Esophagus squamous epithelium (tissue), 5 donors: ENCODE measurements at places on chromosomes 6 and 20.

- no peaks in the 10 kb centered on the region for H3K27me3 ChIP-seq
- peaks cover 22% of the 10 kb centered on the region for H3K4me1 ChIP-seq
- no peak overlapping the region for H3K4me3 ChIP-seq
- DNase-seq: no peak
Measured at GRCh38 chr6:70586114-70586513, 19.4 kb downstream of the SDHAF4 start.

- H3K36me3 ChIP-seq: no peaks in the 10 kb centered on the region
Measured at GRCh38 chr20:38862226-38862625, 56.7 kb downstream of the PPP1R16B start.

GRCh38 chr6:3252861-3253596 is 5.7 kb upstream of the PSMG4 start:
- no peak overlapping the region for H3K27ac ChIP-seq
- H3K27me3 ChIP-seq: no peaks in the 10 kb centered on the region
- no peaks in the 10 kb centered on the region for H3K4me1 ChIP-seq
- no peak for DNase-seq

DNA sequence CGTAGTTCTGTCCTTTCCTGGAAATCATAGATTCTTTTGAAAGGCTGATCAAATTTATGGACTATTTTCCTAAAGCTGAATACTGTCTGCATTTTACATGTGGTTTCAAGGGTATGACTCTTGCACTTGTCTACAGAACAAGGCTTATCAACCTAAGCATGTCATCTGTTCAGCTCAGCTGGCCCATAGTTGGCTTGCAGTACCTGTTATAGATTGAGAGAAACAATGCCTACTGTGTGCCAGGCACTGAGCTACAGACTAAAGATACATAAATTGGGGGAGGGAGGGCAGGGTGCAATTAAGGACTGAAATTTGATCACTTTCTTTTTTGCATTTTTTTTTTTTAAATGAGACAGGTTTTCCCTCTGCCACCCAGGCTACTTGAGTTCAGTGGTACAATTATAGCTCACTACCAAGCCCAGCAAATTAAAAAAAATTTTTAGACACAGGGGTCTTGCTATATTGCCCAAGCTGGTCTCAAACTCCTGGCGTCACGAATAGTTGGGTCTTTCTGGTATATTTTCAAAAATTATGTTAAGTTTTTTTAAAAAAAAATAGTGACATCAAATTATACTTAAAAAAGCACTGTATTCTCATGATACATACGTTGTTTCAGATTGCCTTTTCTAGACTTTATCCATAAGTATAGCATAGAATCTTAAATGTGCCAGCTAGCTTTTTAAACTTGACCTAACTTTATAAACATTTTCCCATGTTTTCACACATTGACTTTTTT is 52.2 kb downstream of the RREB1 start:
- H3K4me1 ChIP-seq: peaks cover 100% of the 10 kb centered on the region
- DNase-seq: no peak
- H3K27ac ChIP-seq: peak overlapping the region; percentile 86
- H3K4me3 ChIP-seq: no peak overlapping the region
- no peaks in the 10 kb centered on the region for H3K36me3 ChIP-seq

GRCh38 chr20:63176427-63177133 is 39.4 kb downstream of the YTHDF1 start:
- H3K4me1 ChIP-seq: peaks cover 52% of the 10 kb centered on the region
- DNase-seq: no peak
- no peaks in the 10 kb centered on the region for H3K36me3 ChIP-seq
- no peak overlapping the region for H3K4me3 ChIP-seq
- peaks cover 55% of the 10 kb centered on the region for H3K27me3 ChIP-seq

DNA sequence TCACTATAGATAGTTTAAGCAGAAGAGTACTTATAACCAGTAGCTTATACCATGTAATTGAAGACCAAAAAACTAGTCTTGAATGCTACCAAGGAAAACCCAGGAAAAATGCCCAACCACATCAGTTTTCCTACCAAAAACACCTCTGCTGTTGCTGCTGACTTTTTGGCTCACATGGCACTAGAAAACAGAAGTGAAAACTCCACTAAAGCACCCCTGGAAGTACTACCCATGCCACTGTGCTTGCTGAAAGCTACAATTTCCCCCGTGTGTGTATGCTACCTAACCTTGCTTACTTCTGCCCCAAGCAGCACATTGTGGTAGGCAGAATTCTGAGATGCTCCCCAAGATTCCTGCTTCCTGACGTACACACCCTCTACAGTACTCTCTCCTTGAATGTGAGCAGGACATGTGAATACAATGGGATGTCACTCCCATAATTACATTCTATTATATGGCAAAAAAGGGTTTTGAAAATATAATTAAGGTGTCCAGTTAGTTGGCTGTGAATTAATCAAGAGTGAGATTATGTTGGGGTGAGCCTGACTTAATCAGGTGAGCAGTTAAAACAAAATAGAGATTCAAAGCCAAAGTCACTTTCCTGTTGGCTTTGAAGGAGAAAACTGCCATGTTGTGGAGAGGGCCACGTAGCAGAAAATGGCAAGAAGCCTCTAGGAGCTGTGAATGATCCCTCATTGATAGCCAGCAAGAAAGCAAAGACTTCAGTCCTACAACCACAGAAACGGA is 209.8 kb upstream of the MARCKS start:
- no peaks in the 10 kb centered on the region for H3K36me3 ChIP-seq
- no peak for DNase-seq
- peaks cover 9% of the 10 kb centered on the region for H3K4me1 ChIP-seq
- H3K4me3 ChIP-seq: no peak overlapping the region
- H3K27ac ChIP-seq: peak overlapping the region; percentile 86

DNA sequence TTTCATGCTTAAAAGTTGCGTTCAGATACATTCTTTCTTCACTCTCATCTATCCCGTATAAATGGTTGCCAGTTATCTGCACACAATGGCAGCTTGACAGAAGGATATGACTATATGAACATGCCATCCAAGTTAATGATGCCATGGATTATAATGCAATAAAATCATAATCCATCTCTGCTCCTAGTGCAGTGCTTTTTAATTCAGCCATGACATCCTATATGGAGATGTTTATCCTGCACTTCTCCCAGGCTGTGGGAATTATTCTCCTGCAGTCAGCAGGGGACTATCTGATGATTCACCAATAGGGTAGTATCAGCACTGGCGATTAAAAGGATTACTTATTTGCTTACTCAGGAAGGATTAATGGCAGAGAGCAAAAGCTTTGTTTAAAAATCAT is 273.8 kb downstream of the SAMD5 start:
- no peak for DNase-seq
- peaks cover 3% of the 10 kb centered on the region for H3K4me1 ChIP-seq
- H3K27ac ChIP-seq: no peak overlapping the region
- no peaks in the 10 kb centered on the region for H3K36me3 ChIP-seq
- no peak overlapping the region for H3K4me3 ChIP-seq
- H3K27me3 ChIP-seq: no peaks in the 10 kb centered on the region

- no peak overlapping the region for H3K4me3 ChIP-seq
- H3K4me1 ChIP-seq: no peaks in the 10 kb centered on the region
- H3K27me3 ChIP-seq: no peaks in the 10 kb centered on the region
Measured at GRCh38 chr6:49543087-49543858, 7.2 kb upstream of the C6orf141 start.
